ENCODE measurements at places on chromosomes 4 and X.

GRCh38 chr4:120923207-120923522, 639 bp upstream of the PRDM5 start:
- no peak for DNase-seq

DNA sequence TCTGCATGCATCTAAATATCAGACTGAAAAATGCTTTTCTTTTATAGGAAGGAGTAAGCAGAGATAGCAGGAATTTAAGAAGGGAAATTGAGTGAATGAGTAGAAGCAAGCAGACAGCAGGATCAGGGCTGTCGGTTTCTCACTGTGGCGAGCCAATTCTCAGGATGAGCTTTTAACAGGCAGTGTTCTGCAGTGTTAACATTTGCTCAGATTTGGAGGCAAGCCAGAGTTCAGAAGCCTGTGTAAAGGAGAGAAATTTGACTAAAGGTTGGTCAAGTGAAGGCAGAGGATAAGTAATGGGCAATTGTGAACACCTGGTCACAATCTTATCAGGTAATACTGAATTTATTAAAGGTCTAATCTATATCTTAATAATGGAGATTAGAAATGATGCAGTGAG, 133.3 kb upstream of the MAGEB16 start:
- no peak for DNase-seq

DNA sequence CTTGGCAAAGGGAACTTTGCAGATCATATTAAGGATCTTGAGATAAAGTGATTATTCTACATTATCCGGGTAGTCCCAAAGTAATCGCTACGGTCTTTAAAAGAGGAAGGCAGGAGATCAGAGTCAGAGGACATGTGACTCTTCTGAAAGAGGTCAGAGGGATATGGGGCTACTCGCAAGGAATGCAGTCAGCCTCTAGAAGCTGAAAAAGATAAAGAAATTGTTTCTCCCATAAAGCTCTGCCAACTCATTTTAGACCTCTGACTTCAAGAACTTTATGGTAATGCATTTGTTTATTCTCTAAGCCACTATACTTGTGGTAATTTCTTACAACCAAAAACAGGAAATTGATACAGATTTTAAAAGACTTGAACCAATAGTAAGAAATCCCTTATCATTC, 48.6 kb downstream of the NPY5R start:
- DNase-seq, result no peak

GRCh38 chr4:130393642-130394041, 1297.7 kb downstream of the C4orf33 start:
- DNase-seq, result no peak

DNA sequence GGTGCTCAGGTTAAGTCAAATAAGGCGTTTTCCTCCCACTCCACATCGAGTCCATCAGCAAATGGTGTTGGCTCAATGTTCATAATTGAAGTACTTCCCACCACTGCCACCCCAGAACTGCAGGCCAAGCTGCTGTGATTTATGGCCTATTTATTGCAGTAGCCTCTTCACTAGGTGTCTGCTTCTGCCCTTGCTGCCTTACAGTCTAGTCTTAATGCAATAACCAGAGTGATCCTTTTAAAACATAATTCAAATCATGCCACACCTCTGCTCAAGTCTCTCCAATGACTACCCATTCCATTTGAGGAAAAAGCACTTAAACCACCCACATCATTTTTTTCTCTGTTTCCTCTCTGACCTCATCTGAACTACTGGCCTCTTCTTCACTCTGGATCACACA, 220.3 kb downstream of the KCNIP4 start:
- DNase-seq, result no peak

DNA sequence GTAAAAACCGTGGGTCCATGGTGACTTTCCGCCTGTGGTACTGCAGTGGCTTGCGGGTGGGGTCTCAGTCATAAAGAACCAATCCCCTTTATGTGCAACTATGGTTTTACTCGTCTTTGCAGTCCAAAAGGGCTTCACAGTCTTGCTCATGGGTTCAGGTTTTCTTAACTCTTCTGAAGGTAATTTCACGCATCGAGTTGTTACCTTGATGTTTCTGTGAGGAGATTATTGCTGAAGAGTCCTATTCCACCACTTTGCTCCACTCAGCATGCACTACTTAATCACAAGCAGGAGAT, 41.5 kb downstream of the F8 start:
- DNase-seq, result no peak

- no peak for DNase-seq
Observed at GRCh38 chr4:148076964-148077363, 345.1 kb downstream of the ARHGAP10 start.

- no peak for DNase-seq
Observed at GRCh38 chr4:7254736-7255487, 62.6 kb downstream of the SORCS2 start.

- no peak for DNase-seq
Observed at GRCh38 chr4:174317531-174317930, 33.8 kb downstream of the CEP44 start.

- no peak for DNase-seq
Observed at GRCh38 chrX:5733501-5733900, 495.2 kb downstream of the NLGN4X start.

- no peak for DNase-seq
Observed at GRCh38 chrX:14309431-14309830, 219.9 kb upstream of the GLRA2 start.

DNA sequence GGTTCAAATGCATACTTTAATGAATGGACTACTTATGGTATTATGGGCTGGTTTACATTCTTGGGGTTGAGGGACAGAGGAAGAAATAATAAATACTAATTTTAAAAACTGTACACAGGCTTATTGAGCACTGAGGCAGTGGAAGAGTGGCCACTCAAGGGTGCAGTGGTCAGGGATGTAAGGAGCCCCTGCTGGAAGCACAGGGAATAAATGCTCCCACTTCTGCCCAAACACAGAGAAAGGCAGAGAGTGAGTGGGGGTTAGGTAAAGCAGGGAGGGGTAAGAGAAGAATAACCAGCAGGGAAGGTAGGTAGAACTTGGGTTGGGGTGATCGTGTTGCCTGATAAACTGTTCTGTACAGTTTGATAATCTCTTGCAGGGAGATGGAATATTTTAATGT, 60.0 kb downstream of the GAB1 start:
- DNase-seq, result no peak

- no peak for DNase-seq
Observed at GRCh38 chr4:184949020-184949419, 69.3 kb upstream of the HELT start.

DNA sequence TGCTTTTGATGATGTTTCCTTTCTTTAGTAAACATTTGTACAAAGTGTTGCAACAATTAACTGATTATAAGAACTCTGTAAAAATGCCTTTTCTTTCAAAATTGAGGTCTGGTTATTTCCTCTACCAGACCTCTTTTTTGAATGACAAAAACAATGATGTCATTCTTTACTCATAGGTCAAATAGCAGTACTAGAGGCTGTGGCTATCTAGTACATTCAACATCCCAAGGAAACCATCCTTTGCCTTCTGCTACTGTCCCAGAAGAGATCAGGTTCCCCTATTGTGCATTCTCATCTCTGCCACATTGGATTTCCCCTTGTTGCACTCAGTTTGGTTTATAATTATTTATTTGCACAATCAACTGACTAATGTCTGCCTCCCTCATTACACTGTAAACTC, 19.1 kb upstream of the MAD2L1 start:
- no peak for DNase-seq

DNA sequence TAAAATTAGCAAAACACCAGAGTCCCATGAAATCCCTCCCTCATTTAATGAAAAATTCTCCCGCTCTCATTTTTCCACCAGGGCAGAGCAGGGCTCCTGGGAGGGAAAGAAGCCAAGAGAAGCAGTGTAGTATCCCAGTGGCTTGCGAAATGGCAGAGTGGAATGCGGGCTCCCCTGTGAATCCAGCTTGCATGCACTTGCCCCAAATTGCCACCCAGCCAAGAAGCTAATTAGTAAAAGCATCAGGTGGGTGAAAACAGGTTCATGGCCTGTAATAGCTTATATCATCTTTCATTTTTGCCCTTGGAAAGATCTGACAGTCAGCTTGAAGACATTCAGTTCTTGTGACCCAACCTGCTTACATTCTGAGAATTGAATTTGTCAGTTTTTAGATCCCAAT, 10.1 kb downstream of the AMOT start:
- no peak for DNase-seq

GRCh38 chrX:154084449-154085300, 12.8 kb downstream of the MECP2 start:
- DNase-seq, result no peak

GRCh38 chrX:21479695-21480270, 105.6 kb downstream of the CNKSR2 start:
- no peak for DNase-seq

DNA sequence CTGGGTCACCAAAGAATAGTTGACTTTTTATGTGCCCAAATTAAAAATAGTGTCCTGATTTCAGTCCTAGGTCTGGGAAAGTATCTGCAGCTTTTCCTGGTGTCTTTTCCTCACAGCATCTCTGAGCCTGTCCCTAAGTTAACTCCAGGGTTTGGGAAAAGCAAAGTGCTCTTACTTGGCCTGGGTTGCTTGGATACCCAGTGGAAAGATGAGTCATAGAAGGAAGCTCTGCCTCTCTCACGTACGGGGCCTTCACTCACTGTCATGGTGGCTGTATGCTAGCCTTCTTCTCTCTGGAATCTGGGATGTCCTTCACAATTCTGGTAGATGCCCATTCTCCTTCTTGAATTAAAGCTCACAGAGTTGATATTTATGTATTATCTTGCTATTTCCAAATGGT, 607.3 kb downstream of the ANKRD50 start:
- no peak for DNase-seq

- DNase-seq, result no peak
Observed at GRCh38 chr4:176588436-176588835, 204.3 kb downstream of the VEGFC start.

DNA sequence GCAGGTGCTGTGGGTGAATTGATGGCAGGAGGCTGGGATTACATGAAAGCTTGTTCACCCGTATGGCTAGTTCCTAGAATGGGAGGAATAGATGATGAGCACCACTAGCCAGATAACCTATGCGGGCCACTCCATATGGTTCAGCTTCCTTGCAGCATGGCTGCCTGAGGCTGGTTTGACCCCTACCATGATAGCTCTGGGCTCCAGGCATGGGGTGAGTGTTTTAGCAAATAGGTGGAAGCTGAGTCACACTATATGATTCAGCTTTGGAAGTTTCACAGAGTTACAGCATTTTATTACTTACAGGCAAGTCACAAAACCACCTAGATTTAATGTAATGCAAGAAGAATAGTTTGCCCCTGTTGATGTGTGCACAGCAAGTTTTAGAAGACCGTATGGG, 603.2 kb downstream of the STIM2 start:
- DNase-seq, result peak; percentile 80

- no peak for DNase-seq
Observed at GRCh38 chrX:71198066-71198465, 25.0 kb upstream of the GJB1 start.

DNA sequence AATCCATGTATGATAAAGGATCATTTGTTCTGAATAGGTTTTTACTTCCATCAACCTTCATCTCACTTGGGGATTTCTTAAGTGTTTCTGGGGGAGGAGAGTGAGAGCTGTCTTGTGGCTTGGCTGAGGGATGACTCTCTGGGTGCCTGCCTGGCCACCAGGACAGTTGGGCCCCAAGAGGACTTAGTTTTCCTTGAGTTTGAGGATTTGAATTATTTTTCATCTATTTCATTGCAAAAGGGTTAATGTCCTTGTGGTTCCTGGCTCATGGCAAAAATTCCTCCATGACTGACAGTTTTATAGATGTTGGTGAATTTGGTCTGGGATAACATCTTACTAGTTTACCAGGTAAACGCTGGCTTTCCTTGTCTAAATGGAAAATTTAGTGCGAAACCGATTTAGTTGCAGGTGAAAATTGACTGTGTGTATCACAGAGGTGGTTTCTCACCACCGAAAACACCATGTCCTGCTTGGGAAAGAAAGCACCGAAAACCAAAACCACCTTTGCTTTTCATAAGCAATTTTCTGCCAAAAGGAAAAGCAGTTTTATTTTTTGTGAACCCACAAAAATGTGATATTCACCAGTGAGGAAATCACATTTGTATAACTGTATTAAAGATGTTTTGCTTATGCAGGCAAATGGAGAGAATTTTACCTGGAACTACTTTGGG, 331.3 kb upstream of the SFRP2 start:
- DNase-seq, result no peak

- DNase-seq, result no peak
Observed at GRCh38 chrX:137227151-137227550, 193.4 kb upstream of the GPR101 start.

- peak; percentile 95 for DNase-seq
Observed at GRCh38 chrX:49190821-49191573, 4.8 kb upstream of the PRICKLE3 start.

- DNase-seq, result no peak
Observed at GRCh38 chr4:71406459-71406963, 67.7 kb downstream of the SLC4A4 start.

GRCh38 chrX:150362599-150363481, at the start of gene MAMLD1:
MAMLD1 (plus strand) TSS chrX:150363317; CDS start chrX:150445517, 82,200 bp downstream.
- DNase-seq, result peak; percentile 33

GRCh38 chr4:145822581-145822980, 116.0 kb downstream of the ZNF827 start:
- no peak for DNase-seq

DNA sequence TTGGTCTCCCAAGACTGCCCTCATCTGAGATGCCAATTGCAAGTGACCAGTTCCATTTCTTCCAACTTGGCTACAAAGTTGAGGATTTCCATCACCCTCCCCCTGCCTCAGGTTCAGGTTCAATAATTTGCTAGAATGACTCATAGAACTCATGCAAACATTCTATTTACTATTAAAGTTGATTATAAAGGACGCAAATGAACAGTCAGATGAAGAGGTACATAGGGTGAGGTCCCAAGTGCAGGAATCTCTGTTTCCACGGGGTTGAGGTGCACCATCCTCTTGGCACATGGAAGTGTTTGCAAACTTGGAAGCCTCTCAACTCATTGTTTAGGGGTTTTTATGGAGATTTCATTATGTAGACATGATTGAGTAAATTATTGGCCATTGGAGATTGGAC, 41.0 kb downstream of the FGFBP1 start:
- no peak for DNase-seq

GRCh38 chr4:1021386-1022050, 10.1 kb downstream of the FGFRL1 start:
- no peak for DNase-seq

GRCh38 chr4:176792326-176793059, at the start of gene VEGFC:
VEGFC (minus strand) TSS chr4:176792922; CDS start chr4:176792311, 611 bp downstream.
- DNase-seq, result peak; percentile 49

- DNase-seq, result no peak
Observed at GRCh38 chrX:149365552-149365951, 139.6 kb downstream of the IDS start.

- DNase-seq, result no peak
Observed at GRCh38 chr4:168605411-168605810, 108.6 kb downstream of the PALLD start.

DNA sequence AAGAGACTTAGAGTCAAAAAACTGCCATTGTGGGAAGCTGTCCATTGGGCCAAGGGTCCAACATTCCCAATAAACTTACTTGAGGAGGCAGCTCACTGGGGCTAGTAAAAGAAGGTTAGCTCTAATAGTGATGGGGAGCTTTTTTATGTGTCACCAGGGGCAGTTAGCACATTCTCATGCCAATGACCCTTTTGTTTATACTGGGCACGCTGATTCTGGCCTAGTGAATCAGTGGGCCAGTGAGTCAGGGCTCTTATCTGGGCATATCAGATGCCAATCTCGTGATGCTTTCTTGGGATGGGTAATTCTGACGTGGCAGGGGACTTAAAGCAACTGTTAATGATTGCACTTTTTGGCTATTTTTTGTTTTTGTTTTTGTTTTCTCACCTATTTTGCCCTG, 27.8 kb downstream of the TCEAL1 start:
- peak; percentile 55 for DNase-seq
